H1 (cell line): ENCODE measurements at places on chromosomes 4 and X. TPM values are rescaled to one million over a fixed set of nuclear protein-coding genes. Genes with fewer than 3 reads are reported as not detected.

Gene SPIN2A
- 4.2 and 4.5 TPM in 2 replicates for total RNA-seq

Gene IGBP1
- total RNA-seq, result 40.5 and 45.4 TPM in 2 replicates

Gene OR13H1
- total RNA-seq, result not detected in 2 replicates

Gene TBC1D9
- 1.0 and 1.2 TPM in 2 replicates for total RNA-seq

- no peak for DNase-seq
Observed at GRCh38 chr4:15778289-15779241, at the start of gene CD38. TSS of gene CD38 (plus strand) at chr4:15778328. CDS start at chr4:15778415, 87 bp downstream.

DNA sequence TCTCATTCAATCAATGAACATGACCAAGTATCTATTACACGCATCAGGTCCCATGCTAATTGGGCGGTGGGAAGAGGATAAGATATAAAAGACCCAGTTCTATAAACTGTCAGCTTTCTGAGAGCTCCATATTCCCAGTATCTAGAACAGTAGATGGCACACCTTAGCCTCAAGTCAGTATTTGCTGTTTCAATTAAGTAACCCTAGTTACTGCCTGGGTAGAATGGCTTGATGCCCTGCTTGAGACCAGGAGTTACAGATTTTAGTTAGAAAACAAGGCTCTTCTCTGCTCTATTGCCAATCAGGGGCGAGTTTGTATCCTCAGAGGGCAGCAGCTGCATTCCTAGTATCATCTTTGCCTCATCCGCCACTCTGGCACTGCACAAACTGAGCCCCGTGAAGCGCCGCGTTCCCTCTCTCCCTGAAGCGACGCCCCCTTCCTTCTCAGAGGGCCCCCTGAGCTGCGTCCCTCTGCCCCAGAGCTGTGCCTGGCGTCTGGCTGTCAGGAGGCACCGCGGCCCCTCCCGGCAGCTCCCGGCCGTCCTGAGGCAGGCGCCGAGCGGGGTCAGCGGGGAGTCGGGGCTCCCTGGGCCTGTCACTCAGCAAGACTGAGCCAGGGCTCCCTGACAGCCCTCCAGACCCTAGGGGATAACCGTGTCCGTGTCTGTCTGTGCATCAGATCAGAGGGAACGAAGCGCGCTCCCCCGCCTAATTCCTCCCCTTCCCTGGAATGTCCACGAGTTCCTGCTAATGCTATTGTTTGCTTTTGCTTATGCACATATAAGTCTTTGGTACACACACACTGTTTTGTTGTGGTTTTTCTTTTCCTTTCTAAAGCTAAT lies 212.4 kb upstream of the TTC29 start:
- peak; percentile 75 for DNase-seq

GRCh38 chrX:33194876-33195433 lies 16.4 kb downstream of the DMD start:
- no peak for DNase-seq

DNA sequence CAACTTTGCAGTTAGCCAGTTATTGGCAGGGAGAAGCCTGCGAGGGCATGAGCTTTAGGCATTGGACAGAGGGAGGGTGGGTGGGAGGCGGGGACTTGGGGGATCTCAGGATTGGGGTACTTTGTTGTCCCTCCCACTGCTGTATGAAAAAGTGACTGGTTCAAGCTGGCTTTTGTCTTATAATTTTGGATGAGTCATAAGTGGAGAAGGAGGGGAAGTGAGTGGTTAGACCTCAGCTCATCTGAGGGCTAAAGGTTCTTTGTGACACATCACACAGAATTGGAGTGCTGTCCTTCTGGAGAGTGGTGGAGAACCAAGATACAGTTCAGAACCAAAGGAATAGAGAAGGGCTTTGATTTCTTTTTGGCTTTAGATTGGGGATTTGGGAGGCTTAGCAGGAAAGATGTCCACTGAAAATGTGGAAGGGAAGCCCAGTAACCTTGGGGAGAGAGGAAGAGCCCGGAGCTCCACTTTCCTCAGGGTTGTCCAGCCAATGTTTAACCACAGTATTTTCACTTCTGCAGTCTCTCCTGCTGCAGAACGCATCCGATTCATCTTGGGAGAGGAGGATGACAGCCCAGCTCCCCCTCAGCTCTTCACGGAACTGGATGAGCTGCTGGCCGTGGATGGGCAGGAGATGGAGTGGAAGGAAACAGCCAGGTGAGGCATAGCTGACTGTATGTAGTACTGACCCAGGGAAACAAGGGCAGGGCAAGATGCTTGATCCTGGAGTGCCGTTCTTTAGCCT lies at the start of gene SLC4A4:
TSS of gene SLC4A4 (plus strand) at position 175 of the 748 bp plus-strand sequence.
- DNase-seq, result no peak

GRCh38 chrX:17805120-17805519 lies 56.0 kb downstream of the RAI2 start:
- DNase-seq, result no peak

DNA sequence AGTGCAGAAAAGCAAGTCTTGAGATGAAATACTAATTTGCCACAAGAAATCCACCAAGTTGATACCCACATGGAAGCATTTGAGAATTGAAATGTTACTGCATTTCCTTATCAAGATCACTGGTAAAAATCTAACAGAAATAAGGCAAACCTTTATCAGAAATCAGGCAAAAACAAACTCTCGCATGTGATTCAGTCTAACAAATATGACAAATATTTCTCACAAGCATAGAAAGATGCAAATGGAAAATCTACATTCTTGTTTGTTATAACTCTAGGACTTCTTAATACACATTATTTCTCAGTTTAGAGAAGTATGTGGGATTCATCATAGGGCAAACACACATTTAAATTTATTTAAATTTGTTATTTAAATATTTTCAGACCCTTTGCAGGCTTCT lies 52.9 kb downstream of the TXK start:
- DNase-seq, result no peak

- DNase-seq, result no peak
Observed at GRCh38 chr4:88780389-88780788, 82.8 kb upstream of the NAP1L5 start.

DNA sequence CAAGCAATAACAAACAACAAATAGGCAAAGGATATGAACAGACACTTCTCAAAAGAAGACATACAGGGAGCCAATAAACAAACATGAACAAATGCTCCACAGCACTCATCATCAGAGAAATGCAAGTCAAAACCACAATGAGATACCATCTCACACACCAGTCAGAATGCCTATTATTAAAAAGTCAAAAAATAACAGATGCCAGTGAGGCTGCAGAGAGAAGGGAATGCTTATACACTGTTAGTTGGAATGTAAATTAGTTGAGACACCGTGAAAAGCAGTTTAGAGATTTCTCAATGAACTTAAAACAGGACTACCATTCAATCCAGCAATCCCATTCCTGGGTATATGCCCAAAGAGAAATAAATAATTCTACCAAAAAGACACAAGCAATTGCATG lies 129.8 kb upstream of the MAGEB2 start:
- no peak for DNase-seq
